ENCODE measurements at places on chromosomes 16 and 17.

DNA sequence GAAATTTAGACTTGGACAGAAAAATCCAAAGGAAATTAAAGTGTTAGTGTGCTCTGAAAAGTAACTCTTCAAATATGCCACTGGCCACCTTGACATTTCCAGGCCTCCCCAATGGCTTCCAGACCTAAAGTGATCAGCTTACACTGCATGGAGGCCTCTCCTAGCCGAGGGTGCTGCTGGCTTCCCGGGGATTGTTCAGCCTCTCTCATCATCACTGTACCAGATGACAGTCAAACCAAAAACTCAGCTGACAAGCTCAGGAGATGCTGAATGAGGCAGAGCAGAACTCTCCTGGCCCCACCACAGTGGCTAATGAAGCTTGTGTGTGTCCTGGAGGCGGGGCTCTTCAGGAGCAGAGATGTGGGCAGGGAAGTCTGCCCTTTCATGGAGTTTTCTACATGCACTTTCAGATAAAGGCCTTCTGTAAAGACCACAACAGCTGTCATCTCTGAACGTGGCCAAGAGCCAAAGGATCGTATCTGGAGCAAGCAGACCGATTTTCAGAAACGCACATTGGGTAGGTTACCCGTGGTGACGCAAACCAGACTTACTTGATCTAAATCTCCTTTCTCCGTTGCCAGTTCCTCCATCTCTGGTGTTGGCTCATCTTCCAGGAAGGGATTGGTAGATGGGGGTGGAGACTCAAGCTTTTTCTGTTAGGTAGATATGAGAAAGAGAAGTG, 113.3 kb downstream of the VPS53 start:
- no peak for DNase-seq

- no peak for DNase-seq
Observed at GRCh38 chr17:19345486-19346350, 16.8 kb downstream of the B9D1 start.

DNA sequence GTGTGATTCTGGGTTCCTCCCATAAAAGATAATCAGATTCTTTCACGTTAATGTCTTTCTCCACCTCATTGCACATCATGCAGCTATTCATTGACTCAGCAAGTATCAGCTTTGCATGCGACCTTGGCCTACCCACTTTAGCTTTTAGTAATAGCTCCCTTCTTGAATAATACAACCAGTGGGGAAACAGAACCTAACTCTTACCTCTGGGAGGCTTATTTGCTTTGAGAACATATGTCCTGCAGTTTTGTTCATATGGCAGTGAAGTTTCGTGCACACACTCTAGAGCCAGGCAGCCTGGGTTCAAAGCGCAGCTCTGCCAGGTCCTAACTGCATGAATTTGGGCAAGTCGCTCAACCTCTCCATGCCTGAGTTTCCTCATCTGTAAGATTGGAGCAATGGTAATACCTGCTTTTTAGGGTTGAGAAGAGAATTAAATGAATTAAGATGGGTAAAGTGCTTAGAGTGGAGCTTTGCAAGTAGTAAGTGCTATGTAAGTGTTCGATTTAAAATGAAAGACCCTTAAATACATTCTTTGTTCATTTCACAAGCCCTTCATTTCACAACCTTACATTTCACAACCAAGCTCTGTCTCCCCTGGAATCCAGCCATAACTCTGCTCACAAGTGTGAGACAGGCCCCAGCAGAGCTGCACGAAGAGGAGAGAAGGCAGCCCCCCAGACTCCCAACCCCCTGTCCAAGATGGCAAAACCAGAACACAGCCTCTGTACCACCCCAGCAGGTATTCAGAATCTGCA, 29.3 kb downstream of the MAPT start:
- no peak for DNase-seq

DNA sequence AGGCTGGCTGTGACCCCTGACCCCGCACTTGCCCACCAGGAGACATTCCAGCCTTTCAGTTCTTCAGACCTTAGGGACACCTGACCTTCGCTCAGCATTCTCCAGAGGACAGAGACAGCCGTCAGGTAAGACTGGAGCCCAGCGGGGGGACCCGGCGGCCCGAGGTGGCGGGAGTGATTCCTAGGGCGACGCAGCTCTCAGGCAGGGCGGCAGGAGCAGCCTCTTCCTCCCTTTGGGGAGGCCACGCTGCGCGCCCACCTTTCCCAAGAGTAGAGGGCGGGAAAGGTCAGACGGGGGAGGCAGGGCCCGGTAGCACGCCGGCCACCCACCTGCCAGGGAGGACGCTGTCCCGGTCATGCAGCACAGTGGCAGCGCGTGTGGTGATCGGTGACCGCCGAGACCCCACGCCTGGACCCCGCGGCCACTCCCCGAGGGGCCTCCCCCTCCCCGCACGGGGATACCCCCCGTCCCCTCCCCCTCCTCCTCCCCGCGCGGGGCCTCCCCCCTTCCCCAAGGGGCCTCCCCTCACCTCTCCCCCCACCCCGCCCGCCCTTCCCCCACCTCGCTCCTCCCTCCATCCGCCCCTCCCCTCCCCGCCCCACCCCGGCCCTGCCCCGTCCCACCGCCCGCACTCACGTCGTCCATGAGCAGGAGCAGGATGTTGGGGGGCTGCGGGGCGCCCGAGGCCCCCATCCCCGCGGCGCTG, 472 bp downstream of the GALNS start:
- DNase-seq: no peak

GRCh38 chr17:10234033-10234432, 35.6 kb upstream of the GAS7 start:
- no peak for DNase-seq

GRCh38 chr17:68961214-68961882, 6.2 kb upstream of the ABCA8 start:
- DNase-seq: no peak

DNA sequence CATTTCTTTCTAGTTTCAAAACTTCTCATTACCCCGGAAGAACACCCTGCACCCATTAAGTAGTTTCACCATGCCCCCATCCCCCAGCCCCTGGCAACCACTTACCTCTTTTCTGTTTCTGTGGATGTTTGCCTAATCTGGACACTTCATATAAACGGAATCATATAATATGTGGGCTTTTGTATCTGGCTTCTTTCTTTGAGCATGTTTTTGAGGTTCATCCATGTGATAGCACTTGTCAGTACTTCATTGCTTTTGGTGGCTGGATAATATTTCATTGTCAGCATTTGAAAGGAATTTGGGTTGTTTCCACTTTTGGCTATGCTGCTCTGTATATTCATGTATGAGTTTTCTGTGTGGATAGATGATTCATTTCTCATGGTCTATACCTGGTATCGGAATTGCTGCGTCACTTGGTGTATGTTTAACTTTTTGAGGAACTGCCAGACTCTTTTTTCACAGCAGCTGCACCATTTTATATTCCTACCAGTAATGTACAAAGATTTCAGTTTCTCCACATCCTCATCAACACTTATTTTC, 30.0 kb upstream of the SLC5A10 start:
- DNase-seq: no peak

- no peak for DNase-seq
Observed at GRCh38 chr17:45077643-45078042, 16.5 kb downstream of the NMT1 start.

- DNase-seq: no peak
Observed at GRCh38 chr17:700504-701094, 14.0 kb downstream of the VPS53 start.

- no peak for DNase-seq
Observed at GRCh38 chr16:20851601-20852000, 45.3 kb downstream of the REXO5 start.

- no peak for DNase-seq
Observed at GRCh38 chr17:7018331-7018964, 4.4 kb upstream of the BCL6B start.

GRCh38 chr16:4911970-4912386, 25.0 kb downstream of the PPL start:
- no peak for DNase-seq

GRCh38 chr17:69213059-69213813, 15.4 kb downstream of the ABCA10 start:
- peak; percentile 62 for DNase-seq

DNA sequence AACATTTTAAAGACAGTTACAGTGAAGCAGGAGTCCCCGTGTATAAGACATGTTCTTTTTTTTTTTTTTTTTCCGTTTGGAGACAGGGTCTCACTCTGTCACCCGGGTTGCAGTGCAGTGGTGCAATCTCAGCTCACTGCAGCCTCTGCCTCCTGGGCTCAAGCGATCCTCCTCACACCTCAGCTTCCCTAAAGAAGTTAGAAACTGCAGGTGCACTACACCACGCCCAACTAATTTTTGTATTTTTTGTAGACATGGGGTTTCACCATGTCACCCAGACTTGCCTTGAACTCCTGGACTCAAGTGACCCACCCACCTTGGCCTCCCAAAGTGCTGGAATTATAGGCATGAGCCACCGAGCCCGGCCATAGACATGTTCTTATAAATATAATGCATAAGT, 3.0 kb downstream of the EVI2B start:
- DNase-seq: no peak

DNA sequence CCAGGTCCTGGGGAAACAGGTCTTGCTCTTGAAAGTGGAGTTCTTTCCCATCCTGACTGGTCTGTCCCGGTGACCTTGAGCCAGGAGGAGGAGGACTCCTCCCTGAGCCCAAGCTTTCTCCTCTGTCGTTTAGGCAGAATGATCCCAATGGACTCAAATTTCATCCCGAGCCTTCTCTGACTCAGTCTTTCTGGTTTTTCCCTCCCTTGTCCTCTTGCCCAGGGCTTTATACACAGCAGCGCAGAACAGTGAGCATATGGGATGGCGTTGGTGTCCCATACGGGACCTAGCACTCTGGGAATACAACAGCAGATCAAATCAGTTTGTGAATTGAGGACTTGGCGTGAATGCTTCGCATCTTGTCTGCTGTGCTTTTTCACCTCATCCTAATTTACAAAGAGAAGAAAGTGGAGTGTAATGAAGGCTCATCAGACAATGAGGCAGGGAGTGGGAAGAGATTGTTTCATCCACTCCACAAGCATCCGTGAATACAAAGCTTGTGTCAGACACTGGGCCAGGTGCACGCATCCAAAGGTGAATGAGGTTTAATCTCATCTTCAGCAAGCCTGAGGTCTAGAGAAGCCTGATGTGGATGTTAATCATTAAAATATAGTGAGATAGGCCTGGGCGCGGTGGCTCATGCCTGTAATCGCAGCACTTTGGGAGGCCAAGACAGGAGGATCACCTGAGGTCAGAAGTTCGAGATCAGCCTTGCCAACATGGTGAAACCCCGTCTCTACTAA, 1.1 kb upstream of the XYLT1 start:
- no peak for DNase-seq

- DNase-seq: no peak
Observed at GRCh38 chr17:41835214-41835799, 725 bp downstream of the NT5C3B start.

DNA sequence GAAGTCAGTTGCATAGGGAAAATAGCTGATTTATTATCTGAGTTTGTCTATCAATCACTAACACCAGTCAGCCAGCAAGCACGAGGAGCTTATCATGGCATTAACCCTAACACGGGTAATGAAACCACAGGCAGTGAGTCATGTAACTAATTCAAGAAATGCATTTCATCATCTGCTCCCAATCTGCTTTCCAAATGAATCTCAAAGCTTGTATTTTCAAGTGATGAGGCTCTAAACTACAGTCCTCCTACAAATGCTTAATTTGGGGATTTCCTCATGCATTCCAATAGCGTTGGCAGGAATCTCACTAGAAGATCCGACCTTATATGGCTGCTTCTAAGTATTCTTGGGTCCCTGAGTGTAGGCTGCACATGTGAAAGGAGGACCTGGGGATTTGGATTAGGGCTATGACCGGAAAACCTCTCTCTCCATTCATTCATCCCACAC, 118.4 kb upstream of the HSBP1 start:
- DNase-seq: no peak

GRCh38 chr17:51228161-51228560, 31.7 kb downstream of the MBTD1 start:
- no peak for DNase-seq

- no peak for DNase-seq
Observed at GRCh38 chr16:16861546-16861945, 482.6 kb downstream of the NPIPA7 start.

GRCh38 chr17:27512511-27513346, 56.5 kb downstream of the KSR1 start:
- DNase-seq: no peak

DNA sequence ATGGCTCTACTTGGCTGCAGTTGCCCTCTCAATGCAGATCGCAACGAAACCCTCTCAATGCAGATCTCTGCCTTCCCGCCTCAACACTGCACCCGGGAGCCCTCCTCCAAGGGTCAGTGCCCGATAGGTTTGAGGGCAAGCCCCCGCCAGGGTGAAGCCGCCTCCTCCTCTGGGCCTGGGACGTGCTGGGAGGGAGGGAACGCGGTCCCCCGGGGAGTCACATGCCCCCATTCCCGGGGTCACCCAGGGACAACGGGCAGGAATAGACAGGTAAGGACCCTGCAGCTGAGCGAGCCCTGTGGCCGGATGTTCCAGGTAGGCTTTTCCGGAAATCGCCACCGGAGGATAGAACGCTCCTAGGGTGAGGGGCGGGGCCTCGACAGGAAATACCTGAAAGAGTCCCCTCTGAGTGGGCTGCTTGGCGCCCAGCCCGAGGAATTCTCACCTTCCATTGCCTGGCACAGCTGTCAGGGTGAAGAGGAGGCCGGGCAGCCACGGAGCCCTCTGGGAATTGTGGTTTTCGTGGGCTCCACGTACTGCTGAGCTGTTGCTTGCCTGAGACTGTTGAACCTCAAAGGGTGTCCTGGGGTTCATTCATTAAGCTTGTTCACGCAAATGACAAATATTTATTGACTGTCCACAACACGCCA, 12.8 kb downstream of the ZNF174 start:
- no peak for DNase-seq

- no peak for DNase-seq
Observed at GRCh38 chr17:42221886-42222745, 27.8 kb upstream of the GHDC start.

DNA sequence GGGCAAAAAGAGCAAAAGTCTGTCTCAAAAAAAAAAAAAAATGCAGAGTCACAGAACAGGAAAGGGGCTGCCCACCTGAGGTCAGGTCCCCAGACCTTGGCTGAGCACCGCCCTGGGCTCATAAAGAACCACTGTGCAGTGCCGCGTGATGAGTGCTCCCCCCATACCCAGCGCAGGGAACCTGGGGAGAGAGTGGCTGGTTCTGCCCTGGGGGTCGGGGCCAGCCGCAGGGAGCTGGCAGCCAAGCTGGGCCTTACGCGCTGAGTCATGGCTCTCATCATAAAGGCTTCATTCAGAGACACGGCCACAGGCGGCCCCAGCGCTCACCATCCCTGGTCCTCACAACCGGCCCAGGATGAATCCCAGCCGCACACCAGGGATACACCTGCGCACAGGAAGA, 80.7 kb downstream of the RAB11FIP4 start:
- DNase-seq: no peak

Measured in T1000 (cell line).